AG04449 (cell line): ENCODE measurements at places on chromosomes 16 and 17.

DNA sequence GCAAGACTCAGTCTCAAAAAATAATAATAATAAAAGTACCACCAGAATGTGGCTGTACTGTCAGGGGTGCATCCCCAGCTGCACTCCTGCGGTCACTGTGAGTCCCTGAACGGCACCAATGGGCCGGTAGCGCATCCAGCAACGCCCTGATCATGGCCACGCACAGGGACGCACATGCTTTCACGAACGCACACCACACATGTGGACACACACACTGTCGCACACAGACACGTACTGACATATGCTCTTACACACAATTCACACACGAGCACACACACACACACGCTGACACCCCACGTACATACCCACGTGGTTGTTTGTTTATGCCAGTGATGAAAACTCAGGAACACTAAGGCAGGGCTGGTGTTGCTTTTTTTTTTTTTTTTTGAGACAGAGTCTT lies 21.8 kb downstream of the DOC2B start:
- no peak for DNase-seq

DNA sequence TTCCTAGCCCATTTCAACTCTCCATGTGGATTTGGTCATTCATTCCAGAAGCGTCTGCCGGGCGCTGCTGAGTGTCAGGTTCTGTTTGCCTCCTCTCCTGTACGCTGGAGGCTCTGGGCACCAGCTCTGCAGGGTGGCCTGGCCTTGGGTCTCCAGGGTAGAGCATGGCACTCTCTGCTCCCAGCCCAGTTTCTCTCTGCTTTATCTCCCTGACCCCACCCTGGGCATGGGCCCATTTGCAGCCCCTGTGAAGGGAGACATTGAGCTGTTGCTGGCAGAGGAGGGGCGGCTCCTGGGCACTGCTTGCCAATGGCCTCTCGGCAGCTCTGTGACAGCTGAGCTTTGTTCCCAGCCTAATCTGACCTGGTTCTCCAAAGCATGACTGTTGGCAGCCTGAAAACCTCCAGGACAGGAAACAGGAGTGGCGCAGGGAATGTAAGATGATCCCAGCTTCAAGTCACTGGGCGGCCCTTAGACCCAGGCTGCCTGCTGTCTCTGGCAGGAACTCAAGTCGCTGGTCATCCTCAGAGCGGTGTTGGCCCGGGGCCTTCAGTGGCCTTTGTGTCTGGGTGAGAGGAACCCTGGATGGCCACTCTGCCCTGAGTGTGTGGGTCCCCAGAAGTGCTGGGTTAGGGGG lies 146.8 kb downstream of the SEC14L1 start:
- peak; percentile 82 for DNase-seq

GRCh38 chr17:17141279-17141678 lies 64.9 kb downstream of the PLD6 start:
- no peak for DNase-seq

- no peak for DNase-seq
Observed at GRCh38 chr16:50712560-50712898, 19.1 kb downstream of the NOD2 start.

- DNase-seq = peak; percentile 66
Observed at GRCh38 chr17:73043686-73044581, 48.6 kb downstream of the SLC39A11 start.

DNA sequence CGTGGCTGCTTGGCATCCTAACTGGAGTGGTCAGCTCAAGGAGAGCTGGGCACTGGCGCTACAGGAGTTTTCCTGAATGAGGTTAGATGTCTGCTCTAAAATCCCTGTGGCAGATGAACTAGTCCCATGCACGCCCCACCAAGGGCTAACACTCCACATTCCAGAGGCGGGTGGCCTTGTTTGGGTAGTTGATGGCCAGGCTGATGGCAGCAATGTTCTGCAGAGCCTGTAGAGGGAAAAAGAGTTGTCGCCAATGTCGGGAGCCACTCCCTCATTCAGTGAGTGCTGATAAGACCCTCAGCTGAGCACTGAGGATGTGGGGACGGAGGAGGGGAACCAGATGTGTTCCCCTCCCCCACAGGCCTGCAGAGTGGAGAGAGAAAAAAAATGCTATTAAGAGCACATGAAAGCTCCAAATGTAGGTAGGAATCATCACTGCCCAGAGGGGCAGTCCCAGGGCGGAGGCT lies 42.5 kb upstream of the ATP2A3 start:
- DNase-seq = no peak

GRCh38 chr17:59423903-59424302 lies 92.4 kb downstream of the YPEL2 start:
- DNase-seq = no peak

- no peak for DNase-seq
Observed at GRCh38 chr17:75737133-75737962, 16.1 kb downstream of the ITGB4 start.

GRCh38 chr16:16121185-16121727 lies 102.0 kb downstream of the ABCC6 start:
- no peak for DNase-seq

GRCh38 chr16:57800200-57801097 lies 1.8 kb downstream of the KIFC3 start:
- DNase-seq = no peak

DNA sequence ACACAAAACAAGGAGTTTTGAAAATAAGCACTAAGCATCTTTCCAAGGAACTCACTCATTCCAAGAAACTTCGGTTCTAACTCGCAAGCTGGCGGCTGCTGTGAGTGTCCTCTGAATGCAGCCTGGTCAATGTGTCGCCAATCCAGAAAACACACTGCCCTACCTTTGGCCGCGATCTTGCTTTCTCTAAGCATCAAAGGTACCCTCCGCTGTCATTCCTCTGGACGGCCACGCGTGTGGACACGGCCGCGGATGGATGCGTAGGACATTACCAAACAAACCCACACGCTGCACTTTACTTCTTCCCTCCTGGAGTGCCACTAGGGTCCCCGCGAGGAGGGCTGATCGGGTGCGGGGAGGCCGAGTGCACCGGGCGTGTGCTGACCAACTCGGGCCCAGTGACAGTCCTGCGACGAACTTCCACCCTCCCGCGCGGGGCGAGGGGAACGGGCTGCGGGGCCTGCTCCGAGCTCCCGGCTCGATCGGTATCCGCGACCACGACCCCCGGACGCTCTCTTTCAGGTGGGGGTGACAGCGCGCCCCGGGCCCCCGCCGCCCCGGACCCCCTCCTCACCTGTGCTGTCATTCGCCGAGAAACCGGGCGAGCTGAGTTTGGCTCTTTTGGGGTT lies 1.1 kb downstream of the CREBBP start:
- no peak for DNase-seq

- DNase-seq = no peak
Observed at GRCh38 chr16:73171380-73171779, 123.5 kb upstream of the ZFHX3 start.

DNA sequence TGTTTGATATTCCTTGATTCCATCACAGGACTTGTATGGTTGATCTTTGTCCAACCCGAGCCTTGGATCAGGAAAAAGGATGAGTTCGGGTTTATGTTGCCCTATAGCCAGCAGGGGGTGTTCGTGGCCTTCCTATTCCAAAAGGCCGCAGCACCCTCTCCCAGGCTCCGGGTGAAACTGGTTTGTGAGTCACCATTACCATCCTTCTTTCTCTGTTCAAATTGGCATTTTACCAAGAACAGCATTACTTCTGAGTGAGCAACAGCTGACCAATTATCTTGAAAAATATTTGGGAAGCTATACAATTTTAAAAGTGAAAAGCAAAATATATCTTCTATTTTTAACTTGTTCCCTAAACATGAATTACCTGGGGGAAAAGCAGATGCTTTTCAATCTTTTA lies 24.3 kb upstream of the KRT20 start:
- DNase-seq = peak; percentile 93

- DNase-seq = no peak
Observed at GRCh38 chr17:81365601-81366585, 29.4 kb upstream of the BAHCC1 start.

DNA sequence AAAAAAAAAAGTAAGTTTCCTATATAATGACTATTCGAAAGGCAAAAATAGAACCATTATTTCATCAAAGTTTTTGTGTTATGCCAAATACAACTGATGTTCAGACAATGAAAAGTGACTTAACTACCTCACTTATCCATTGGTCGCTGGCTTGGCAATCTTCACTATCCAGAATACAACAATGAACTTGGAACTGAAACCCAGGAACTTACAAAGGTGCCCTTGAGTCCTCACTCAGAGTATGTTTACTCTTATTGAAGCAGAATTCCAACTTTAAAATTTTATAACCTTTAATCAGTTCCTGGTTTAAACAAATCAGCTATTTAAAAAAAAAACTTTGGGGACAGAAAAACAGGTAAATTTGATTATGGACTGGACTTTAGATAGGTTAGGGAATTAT lies 34.1 kb downstream of the HELZ start:
- DNase-seq = no peak

DNA sequence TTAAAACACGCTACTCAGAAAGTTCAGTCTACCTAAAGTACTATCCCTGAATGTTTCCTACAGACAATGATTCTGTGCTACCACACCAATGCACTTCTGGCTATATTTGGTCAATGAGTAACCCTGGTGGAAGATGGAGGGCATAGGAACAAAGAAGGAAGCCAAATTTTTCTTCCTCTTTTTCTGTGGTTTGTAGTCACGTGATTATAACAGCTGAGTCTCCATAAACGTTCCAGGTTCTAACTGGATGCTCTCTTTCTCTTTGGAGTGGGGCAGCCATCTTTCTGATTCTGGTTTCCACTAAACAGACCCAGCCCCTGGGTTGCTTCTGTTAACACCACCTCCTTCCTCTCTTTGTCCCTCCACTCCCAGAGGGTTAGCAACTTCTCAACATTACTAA lies 274.9 kb downstream of the CDH11 start:
- no peak for DNase-seq

DNA sequence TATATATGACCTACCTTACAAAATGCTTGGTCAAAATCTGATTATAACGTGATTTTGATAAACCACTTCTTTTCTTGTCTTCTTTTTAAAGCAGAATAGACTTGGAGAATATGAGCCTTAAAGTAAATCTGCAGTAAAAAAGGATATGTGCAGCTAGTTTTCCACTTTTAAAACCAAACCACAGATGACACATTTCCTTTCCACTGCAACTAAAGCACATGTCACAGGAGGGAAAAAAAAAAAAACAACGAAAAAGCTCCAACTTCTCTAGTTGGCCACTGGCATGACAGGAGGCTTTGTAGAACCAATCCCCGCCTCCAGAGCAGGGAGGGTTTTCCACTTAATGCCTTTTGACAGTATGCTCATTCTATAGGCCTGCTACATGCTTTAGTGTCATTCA lies at the start of gene EVI2A:
Gene EVI2A, minus strand, starts transcription at position 142 of the 400 bp plus-strand sequence. CDS start 2,609 bp downstream, outside the sequence.
- no peak for DNase-seq

GRCh38 chr17:78999947-79000395 lies 9.6 kb downstream of the CANT1 start:
- no peak for DNase-seq

DNA sequence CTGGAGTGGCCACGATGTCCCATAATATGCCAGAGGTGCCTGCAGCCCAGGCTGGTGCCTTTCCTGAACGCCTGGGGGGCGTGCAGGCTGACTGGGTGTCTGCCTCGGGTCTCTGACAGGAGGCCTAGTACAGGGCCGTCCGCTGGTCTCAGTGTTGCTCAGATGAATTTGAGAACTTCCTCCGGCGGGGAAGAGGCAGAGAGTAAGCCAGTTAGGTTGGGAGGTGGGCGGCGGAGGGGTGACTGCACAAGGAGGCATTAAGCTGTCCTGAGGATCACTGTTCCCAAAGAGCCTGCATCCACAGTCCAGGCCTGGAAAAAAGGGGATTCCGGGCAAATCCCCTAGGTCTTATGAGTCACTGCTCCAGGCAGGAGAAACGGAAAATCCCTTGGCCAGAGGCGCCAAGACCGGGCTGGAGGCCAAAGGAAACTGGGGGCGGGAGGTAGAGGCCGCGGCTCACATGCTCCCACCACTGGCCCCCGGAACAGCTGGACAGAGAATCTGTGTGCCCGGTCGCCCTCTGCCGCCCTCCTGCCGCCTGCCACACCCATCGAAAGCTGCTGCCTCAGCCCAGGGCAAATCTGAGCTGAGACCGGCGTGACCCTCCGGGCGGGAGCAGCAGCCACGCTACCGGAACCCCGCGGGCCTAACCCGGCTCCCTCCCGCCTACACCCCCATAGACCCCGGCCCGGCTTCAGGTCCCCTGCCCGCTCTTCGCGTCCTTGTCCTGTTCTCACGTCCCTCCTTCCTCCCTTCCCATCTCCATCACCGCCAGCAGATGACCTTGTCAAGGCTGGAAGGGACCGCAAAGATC lies 1.2 kb downstream of the TRIM47 start:
- peak; percentile 73 for DNase-seq

- DNase-seq = no peak
Observed at GRCh38 chr16:31071861-31072260, 2.2 kb downstream of the ZNF668 start.

GRCh38 chr17:70813355-70813930 lies 644.1 kb downstream of the KCNJ2 start:
- no peak for DNase-seq

- DNase-seq = no peak
Observed at GRCh38 chr17:46078675-46079074, 79.6 kb downstream of the STH start.

DNA sequence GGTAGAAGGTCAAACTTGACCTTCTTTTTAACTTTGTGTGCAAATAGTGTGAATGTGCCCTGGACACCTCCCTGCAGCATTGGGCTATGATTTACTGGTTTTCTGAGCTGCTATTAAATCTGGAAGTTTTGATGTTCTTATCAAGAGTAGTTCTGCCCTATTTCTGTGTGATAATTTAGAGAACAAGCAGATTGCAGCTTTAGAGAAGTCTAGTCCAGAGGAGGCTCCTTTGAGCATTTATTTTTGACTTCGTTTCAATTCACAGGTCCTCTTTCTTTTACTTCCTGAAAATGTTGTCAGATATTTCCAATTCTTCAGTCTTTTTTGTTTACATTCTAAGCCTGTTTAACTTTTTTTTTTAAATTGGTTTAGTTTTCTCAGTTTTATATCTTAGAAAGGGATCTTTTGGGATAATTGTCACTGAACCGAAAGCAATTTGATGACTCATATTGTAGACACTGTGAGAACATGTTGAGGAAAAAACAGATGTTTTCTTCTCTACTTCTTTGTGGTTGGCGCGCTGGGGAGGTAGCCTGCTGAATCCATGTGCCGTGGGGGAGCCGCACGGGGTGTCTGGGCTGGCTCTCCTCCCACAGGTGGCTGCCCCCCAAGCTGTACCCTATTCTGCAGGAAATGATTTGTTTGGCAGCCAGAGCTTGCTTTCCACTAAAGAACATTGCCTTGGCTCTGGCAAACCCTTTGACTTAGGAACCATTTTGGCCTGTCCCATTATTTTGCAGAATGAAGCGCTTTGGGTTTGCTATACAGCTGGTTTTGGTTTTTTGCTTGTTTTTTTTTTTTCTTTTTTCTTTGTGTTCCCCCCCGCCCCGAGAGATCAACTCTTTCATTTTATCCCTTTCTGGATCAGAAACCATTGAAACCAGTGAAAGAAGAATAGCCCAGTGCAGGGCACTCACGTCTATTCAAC lies 53.4 kb downstream of the MFSD11 start:
- DNase-seq = no peak

- DNase-seq = no peak
Observed at GRCh38 chr17:78324391-78325075, 35.3 kb downstream of the SOCS3 start.

DNA sequence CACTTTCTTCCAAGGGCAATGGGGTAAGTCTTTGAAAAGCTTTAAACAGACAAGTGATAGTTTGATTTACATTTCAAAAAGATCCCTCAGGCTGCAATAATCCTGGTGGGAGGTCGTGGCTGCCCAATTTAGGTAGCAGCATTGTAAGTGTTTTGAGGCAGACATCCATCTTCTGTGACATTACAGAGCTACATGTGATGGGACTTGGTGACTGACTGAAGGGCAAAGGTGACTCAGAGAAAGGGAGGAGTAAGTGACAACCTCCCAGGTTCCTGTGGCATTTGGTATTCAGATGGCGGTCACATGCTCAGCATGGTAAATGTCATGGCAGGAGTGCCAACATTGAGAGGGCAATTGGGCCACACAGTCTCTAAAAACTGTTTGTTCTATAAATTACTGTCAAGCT lies 26.5 kb downstream of the STAT3 start:
- no peak for DNase-seq
